ENCODE measurements at places on chromosomes 3 and 15.

GRCh38 chr3:31092748-31093589, 198.5 kb upstream of the GADL1 start:
- no peak for DNase-seq

DNA sequence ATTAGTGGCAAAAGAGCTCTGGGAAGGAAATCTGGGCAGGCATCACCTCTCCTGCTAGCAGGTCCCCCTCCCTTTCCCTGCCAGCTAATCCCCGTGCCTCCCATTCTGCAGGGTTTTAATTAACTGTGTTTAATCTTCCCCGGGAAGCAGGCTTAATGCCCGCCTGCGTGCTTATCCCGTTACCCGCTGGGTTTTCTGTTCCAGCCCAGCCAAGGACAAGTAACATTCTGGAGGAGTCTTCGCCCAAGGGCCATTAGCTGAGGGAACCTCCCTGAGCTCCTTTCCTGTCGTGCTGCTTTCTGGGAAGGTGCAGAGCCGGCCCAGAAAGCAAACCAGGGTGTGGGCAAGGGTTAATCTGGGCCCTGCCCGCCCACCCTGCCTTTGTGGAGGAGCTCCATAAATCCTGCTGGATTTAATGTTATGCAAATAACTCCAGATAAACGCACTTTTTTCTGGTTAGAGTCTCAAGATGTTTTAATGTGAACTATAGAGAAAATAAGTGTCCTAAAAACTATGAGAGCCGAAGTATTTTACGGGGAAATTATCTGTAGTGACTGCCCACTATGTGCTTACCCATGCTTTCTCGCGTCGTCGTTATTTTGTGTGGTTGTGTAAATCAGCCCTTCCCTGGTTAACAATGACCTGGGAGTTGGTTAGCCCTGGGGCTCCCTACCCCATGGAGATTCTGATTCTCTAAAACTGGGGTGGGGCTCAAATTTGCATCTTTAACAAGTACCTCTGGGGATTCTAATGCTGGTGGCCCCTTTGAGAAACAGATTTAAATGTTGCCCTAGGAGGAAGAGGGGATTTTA, 25.9 kb downstream of the TRIM71 start:
- DNase-seq = peak; percentile 79

DNA sequence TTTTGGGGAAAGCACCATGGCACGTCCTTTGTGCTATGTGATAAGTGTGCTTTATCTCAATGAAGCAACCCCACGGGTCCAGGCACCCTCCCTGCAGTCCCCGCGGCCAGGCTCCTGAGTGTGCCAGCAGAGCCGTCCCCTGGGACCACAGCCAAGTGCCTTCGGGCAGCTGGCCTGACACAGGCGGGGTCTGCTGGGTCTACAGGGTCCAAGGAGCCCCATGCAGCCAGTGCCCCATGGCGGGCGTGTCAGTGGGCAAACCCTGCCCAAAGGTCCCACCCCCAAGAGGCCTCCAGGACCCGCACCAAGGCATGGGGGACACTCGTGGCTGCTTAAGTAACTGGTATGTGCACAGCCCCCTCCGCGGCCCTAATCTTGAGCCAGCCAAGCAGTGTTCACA, 35.3 kb downstream of the KLHL25 start:
- DNase-seq = no peak

DNA sequence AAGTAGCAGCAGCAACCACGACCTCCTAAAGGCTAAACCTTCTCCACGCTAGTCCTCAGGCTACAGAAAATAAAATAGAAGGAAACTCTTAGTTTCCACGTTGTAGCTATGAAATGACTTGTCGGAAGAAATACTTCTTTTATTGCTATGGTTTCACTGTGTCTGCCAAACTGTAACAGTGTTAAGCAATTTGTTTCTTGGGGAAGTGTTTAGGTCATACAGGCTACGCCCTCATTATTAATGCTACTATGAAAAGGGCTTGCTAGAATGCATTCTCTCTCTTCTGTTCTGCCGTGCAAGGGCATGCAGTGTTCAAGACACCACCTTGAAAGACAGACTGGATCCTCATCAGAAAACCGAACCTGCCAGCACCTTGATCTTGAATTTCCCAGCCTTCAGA, 462.7 kb downstream of the PLOD2 start:
- DNase-seq = peak; percentile 8

DNA sequence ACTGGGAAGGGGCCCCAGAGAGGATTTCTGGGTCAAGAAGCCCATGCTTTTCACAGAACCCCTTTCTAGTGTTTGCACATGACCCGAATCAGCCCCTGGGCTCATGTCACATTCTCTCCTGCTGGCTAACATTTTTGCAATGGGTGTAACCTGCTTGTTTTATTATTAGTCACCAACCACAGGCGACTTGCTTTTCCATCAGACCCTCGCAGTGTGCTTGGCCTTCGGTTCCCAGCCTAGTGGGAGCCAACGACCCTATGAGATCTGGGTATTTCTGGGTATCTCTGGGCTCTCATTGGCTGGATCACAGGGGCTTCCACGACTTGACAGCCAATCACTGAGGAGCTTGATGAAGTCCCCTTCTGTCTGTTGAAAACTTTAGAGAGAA, 11.0 kb upstream of the FBLN2 start:
- DNase-seq = peak; percentile 93
